GOT3 (cell line): ENCODE measurements at places on chromosomes 7 and 10.

DNA sequence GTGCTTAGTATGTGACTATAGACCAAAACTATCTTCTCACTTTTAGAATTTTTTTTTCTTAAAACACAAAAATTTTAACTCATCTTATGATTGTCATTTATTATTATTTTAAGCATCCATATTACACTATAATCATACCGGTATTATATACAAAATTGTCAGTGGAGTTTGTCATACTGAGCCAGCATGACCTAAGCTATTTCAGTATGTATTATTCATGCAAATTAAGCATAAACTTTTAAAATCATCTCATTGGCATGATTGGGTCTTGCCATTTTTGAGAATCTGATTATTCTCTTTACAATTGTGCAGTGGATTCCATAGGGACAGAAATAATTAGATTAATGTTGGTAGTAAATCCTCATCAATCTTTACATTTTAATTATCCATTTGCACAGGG is 46.2 kb upstream of the STMP1 start:
- no peak for DNase-seq

GRCh38 chr7:72435925-72436480 is 23.9 kb upstream of the CALN1 start:
- no peak for DNase-seq

- DNase-seq: no peak
Observed at GRCh38 chr7:84328571-84328970, 134.0 kb upstream of the SEMA3A start.

- DNase-seq: no peak
Observed at GRCh38 chr10:126917975-126918908, 13.0 kb downstream of the DOCK1 start.

DNA sequence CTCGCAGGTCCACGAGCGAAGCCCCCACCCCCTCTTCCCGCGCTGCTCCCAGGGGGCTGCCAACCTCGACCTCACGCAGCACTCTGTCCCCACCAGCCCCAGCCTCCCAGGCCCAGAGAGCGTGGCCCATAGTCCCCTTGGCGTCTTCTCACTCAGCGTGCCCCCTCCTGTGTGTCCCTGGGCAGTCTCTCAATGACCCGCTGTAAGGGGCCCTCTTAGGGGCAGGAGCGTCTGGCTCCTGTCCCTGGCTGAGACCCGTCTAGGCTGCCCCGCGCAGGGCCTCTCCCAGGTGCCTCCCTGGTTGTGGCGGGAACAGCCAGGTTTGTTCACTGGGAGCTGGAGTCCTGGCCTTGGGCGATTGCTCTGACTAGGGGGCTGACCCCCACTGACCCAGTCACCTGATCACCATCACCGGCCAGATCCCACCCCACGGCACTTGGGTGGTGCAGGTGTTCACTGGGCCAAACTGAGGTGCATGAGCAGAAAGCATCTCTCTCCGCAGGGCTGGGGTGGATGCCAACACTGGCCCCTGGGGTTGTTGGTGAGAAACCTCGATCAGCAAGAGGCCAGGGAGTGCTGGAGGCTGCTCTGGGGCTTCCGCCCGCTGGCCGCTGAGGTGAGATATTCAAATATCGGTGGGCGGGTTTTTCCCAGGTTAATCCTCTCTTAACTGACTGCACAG is 12.6 kb upstream of the WDFY4 start:
- no peak for DNase-seq

DNA sequence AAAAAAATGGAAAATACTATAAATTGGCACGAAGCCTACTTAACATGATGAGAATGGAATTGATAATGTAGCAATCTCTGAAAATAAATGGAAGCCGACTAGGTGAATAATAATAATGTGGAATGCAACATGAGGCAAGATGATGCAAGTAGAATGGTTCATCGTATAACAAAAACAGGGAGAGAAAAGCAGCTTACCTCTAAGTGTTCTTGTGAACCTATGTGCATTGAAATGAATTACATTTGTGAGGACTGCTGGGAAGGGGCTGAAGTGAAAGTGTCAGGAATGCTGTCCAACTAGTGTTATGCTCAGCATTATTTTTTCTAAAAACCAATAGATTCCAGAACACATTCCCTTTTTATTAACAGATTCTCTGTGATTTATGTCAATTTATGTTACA is 440.6 kb upstream of the LRRN3 start:
- DNase-seq: no peak

GRCh38 chr7:157613575-157614322 is 276.9 kb downstream of the DNAJB6 start:
- no peak for DNase-seq

- DNase-seq: no peak
Observed at GRCh38 chr7:132919771-132920170, 162.1 kb downstream of the CHCHD3 start.

- DNase-seq: no peak
Observed at GRCh38 chr10:76115471-76116155, 684.2 kb downstream of the LRMDA start.

DNA sequence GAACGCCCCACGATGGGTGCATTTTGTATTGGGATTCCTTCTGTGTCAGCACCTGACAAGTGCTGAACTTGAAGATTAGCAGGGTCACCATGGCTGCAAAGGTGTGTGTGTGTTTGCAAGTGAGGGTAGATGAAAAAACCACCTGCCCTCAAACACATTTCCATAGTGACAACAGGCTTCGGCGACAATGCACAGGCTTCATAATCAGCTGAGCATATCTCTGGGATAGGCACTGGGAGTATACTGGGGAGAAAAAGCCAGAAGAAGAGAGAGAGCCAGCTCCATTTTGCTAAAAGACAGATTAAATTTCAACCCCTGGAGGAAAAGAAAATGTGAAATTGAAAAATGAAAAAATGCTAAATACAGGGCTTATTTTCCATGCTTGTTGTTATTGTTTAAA is 656.1 kb downstream of the INHBA start:
- no peak for DNase-seq

GRCh38 chr7:90988516-90988915 is 275.7 kb upstream of the FZD1 start:
- no peak for DNase-seq

GRCh38 chr7:16985621-16986020 is 103.8 kb upstream of the AGR3 start:
- no peak for DNase-seq

GRCh38 chr7:29335188-29336083 is 140.9 kb downstream of the CHN2 start:
- DNase-seq: no peak

DNA sequence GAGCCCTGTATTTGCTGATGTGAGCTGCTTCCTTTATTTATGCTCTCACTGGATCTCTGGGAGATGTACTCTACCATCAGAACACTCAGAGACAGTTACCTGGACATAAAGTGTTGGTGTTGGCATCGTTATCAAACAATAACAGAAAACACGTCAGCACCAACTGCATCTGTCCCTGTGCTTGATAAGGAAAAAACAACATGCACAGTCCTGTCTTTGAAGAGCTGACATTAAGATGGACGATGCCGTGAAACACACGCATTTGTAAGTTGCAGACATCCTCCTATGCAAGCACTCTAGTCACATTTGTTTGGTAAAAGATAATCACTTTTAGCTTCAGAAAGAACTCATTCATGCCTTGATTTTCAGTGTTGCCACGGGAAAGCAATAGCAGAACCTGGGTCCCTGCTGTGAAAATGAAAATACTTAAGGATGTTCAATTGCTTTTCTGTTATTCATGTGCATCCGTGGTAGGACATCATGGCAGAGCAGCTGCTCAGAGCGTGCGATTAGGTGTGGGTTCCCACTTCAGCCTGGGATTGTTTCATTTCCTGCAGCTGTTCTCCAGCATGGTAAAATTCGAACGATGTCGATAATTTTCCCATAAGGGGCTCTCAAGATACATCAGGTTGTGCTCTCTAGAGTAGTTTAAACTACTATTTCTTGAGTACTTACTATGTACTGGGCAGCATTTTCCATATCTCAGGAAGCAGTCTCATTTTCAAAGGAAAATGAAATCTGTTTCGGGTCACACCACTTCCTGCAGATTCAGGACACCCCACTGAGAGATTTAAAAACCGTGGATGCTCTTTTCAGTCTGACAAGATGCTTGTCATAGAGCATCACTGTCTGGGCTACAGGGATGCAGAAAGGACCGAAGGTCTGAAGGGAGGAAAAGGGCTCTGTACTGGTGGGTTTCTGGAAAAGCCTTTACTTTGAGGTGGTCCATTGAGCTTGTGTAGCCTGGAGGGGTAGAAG is 248.7 kb downstream of the CAMK1D start:
- no peak for DNase-seq

DNA sequence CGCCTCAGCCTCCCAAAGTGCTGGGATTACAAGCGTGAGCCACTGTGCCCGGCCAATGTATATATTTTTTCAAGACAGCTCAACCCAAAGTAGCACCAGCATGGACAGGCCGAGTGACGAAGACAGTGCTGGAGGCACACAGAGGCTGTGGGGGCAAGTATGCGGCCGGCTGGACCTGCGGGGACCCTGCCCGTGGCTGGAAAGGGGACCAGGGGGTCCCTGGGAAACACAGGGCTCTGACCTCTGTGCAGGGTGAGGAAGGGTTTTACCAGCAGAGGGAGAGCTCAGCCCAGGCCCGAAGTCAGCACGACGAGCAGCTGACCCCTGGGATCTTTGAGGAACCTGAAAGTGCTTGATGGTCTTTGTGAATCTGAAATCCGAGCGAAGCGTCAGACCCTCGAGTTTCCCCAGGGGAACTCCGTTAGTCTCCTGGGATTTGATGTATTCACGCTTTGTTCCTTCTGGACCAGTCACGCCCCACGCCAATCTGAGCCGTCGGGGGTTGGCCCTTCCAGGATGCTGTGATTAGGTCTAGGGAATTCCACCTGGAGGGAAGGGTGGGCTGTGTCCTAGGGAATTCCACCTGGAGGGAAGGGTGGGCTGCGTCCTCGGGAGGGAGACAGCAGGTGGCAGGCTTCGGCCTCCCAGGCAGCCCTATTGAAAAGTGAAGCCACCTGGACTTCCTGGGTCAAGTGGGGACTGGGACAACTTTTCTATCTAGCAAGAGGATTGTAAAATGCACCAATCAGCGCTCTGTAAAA is 10.9 kb upstream of the ZFAND2A start:
- DNase-seq: no peak

- DNase-seq: no peak
Observed at GRCh38 chr7:149884541-149884940, 10.8 kb downstream of the ATP6V0E2 start.

- DNase-seq: no peak
Observed at GRCh38 chr10:88804083-88804812, 1.7 kb downstream of the LIPM start.

DNA sequence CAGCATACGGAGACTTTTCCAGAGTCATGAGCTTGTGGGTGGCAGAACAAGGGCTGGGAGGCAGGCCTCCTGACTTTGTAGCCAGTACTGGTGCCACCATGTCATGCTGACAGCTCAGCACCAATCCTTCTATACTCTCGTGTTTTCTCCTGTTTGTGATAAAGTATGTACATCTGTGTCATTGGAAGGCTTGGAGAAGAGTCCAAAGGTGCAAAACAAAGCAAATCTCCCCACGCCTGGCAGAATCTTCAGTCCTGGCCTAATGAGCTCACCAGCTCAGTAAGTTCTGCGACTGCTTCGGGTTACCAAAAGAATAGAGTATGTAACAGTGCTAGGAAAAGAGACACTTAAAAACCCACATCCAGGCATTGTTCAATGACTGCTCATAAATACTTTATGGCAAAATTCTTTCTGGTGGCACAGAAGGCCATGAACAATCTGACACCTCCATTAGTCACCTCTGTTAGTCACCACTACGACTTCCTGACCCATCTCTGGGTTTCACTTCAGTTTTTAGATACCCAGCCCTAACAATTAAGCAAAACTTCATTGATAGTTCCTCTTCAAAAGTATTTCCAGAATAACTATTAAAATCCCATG is 24.5 kb downstream of the STEAP1 start:
- no peak for DNase-seq

DNA sequence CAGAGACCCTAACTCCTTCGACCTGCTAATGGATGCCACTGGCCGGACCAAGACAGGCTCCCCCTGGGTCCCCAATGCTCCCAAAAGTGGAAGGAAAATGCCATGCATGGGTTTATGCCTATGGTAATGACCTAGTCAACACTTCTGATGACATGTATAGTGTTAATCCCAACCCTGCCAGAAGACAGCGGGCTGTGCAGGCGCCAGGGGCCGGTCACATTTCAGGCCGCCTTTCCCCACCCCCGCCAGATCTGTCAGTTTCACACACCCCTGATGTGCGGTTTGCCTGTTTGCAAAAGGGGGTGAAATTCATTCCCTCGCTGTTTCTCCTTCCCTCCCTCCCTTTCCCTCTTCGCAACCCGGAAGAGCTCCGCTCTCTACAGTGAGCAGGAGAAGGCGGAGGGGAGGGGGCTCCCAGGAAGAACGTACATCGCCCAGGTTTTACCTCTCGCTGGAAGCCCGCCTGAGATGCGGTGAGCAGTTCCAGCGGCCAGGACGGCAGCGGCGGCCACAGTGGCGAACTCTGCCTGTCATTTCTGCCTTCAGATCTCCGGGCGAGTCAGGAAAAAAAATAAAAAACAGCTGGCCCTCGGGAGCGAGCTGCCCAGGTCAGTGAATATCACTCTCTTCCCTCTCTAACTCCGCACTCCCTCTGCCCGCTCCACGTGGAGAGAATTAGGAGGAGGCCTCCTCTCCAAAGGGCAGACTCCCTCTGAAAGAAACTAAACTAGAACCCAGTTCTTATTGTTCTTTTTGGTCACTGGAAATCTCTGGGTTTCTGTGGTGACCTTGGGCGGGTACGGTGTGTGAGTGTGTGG is 9.4 kb upstream of the GATA3 start:
- DNase-seq: no peak

DNA sequence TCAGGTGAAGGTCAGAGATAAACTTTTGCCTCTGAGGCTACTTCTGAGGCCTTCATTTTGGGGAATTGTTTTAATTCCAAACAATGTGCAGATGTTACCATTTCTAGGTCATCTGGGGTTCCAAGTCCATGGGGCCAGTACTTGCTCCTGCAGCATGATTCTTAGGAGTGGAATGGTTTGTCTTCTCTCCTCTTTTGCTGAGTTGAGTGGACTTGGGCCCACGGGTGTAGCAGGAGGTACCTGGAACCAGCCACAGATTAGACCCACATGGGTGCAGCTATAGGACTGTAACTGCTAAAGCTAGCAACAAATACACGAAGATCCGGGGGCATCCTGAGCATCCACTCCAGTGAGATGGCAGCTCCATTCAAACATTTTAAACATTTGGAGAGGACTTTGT is 41.6 kb downstream of the WIPF3 start:
- DNase-seq: no peak

- DNase-seq: no peak
Observed at GRCh38 chr10:29306688-29307087, 17.8 kb downstream of the LYZL1 start.

GRCh38 chr10:63501954-63502353 is 19.2 kb upstream of the REEP3 start:
- no peak for DNase-seq

DNA sequence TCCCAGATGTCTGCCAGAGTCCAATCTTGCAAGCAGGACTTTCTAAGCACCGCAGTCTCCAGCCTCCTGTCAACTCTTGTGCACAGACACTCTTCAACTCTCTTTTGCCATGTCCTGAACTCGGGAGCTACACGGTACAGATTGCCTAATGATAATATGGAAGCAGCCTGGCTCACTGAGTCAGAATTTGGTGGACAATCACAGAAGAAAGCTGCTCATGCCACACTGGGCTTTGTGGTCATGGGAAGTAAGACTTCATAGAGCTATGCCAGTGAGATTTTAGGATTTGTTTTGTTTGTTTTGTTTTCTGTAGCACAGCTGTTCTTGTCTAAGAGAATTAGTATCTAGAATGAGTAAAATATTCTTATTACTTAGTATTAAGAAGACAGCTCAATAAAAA is 144.1 kb upstream of the PRSS58 start:
- DNase-seq: no peak
